Prostate gland (tissue), 2 donors: ENCODE measurements at places on chromosomes 12 and 14. TPM values are rescaled to one million over a fixed set of nuclear protein-coding genes. Genes with fewer than 3 reads are reported as not detected.

The COL2A1 gene
- total RNA-seq: 0.14 TPM

The IFNG-AS1 gene
- total RNA-seq: not detected

- DNase-seq: no peak
Observed at GRCh38 chr14:95910628-95911027, 34.0 kb downstream of the TUNAR start.

DNA sequence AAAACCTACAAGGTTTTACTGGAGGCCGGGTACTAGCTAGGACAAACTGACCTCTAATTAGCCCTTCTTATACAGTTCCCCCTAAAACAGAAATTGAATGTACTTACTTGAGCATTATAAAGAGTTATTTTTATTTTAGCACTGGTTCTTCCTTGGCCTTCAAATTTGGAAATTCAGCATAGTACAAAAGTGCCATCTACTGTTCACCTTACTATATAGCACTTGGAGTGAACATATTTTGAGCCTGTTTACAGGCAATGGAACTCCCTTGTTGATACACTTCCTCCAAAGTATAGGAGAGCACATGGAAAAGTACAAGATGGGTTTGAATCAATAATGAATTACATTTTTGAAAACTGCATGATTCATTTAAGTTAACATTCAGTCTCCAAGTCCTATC, 3.9 kb upstream of the POC1B start:
- no peak for DNase-seq
